SW 1271 (cell line): ENCODE measurements at places on chromosomes 5 and 9.

GRCh38 chr5:2887481-2888348 is 136.2 kb upstream of the IRX2 start:
- no peak for DNase-seq

- DNase-seq: no peak
These were observed 2.7 kb upstream of the APBA1 start for GRCh38 chr9:69674716-69675438.

GRCh38 chr9:136374183-136374575 is 710 bp upstream of the CARD9 start:
- DNase-seq: no peak

GRCh38 chr9:19934301-19934871 is 145.5 kb upstream of the SLC24A2 start:
- no peak for DNase-seq
